ENCODE measurements at places on chromosomes 3 and 15.

DNA sequence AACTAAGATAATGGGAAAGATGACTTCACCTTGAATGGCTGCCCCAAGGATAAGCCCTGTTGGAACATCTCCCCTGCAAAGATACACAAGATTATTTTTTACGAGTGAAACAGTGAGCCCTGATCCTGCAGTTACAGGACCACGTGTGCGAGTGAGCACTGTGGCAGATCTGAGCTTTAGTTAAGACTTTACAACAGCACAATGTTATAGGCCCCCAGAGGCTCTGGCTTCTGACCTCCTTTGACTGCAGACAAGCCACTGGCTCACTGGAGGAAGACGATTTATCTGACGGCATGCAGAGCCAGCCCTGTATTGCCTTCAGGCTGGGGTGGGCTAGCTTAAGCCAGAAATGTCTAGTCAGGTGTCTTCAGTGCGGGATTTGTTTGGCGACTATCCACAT lies 174.4 kb downstream of the ARRDC4 start:
- no peak for DNase-seq

- DNase-seq: peak; percentile 49
Measured at GRCh38 chr3:18098960-18099587, 326.1 kb downstream of the SATB1 start.

DNA sequence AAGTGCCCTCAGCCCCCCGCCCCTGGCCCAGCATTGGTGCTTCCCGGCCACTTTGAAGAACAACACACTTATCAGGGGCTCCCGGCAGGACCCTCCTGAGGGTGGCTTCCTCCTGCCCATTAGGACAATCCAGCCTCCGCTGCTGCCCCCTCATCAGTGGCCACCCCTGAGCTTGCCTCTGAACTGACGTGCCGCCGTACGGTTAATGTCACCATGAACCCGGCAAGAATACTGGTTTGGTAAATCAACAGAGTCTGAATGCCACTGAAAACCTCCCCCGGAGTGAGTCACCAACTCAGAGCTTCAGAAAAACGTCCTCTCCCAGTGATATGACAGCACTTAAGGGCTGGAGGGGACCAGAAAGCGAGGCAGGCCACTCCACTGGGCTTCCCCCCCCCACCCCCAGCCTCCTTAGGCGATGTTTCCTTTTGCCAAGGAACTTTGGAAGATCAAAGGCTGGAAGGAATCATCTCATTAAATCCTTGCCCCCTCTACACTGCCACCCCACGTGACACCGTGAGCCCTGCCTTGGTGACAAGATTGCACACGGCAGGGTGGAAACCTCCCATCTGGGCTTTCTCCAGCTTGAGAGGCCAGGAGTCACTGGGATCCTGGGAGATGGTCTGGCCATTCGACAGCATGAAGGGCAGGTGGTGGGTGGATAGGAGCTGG lies 142.1 kb downstream of the NUP210 start:
- peak; percentile 10 for DNase-seq

- DNase-seq: no peak
Measured at GRCh38 chr3:86782866-86783265, 208.1 kb downstream of the VGLL3 start.

- no peak for DNase-seq
Measured at GRCh38 chr3:16875876-16876550, 8.7 kb upstream of the PLCL2 start.

- DNase-seq: no peak
Measured at GRCh38 chr15:56553486-56553885, 88.5 kb upstream of the MNS1 start.

- no peak for DNase-seq
Measured at GRCh38 chr3:33839283-33839682, 40.9 kb downstream of the PDCD6IP start.

Data from stimulated activated CD4-positive, alpha-beta T cell treated with anti-CD3 and anti-CD28 coated beads, Interleukin-4, amount 100 ng/mL, for 24 hours (primary cell).